Daoy (cell line): ENCODE measurements at places on chromosomes 7 and 10.

DNA sequence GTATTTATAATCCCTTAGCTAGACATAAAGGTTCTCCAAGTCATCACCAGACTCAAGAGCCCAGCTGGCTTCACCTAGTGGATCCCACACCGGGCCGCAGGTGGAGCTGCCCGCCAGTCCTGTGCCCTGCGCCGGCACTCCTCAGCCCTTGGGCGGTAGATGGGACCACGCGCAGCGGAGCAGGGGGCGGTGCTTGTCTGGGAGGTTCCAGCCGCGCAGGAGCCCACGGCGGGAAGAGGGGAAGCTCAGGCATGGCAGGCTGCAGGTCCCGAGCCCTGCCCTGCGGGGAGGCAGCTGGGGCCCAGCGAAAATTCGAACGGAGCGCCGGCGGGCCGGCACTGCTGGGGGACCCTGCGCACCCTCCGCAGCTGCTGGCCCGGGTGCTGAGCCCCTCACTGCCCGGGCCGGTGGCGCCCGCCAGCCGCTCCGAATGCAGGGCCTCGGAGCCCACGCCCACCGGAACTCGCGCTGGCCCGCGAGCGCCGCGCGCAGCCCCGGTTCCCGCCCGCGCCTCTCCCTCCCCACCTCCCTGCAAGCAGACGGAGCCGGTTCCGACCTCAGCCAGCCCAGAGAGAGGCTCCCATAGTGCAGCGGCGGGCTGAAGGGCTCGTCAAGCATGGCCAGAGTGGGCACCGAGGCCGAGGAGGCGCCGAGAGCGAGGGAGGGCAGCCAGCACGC is 675.6 kb downstream of the REEP3 start:
- no peak for DNase-seq

DNA sequence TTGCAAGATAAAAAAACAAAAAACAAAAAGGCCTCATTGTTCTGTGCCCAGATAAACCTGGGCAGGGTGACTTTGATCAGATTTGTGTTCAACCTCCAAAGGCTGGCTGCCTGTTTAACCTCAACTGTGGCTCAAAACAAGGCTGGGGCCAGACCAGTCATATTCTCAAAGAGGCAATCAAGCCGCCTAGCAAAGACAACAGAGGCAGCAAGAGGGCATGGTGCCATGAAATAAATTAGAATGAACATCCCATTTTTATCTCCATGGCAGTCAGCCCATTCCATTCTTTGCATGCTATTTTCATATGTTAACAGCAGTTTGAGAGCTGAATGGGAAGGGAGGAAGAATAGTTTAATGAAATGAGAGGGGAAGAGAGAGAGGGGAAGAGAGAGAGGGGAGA is 1150.3 kb downstream of the TYW1 start:
- no peak for DNase-seq

GRCh38 chr10:101028446-101029337 is 2.2 kb downstream of the PDZD7 start:
- DNase-seq: no peak

DNA sequence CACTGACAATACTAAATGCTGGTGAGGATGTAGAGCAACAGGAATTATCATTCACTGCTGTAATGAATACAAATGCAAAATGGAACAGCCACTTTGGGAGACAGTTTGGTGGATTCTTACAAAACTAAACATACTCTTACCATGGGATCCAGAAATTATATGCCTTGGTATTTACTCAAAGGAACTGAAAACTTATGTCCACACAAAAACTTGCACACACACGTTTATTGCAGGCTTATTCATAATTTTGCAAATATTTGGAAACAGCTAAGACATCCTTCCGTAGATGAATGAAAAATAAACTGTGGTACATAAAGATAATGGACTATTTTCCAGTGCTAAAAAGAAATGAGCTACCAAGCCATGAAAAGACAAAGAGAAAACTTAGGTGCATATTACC is 69.6 kb downstream of the SEM1 start:
- no peak for DNase-seq

DNA sequence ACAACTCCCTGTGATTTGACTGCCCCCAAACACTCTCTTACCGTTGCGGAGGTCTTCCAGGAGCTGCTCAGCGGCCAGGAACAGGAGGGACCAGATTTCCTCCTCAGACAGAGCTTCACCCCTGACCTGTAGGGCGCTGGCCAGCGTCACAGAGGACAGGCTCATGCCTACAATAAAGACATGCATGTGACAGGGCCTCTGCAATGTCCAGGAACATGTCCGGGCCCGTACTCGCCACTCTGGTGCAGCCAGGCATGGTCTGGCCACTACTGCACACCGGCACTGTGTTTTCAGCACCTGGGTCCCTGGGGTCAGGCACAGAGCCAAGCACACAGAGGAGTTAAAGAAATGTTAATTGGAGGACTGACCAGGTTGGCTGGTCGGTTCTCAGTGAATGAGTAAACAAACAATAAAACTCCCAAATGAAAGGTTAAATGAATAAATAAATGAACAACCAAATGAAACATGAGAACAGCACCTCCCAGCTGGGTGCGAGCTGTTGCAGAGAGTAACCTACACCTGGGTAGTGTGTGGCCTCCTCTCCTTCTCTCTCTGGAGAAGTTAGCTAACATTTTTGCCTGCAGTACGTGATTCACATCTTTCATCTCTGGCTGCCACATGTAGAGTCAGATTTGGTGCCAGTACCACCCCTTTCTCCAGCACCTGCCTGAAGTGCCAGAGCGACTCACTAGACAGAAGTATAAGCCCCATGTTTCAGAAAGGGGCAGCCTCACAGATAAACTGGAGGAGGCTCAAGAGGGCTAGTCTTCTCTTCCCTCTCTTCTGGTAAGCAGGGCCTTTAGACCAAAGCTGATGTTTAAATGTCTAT is 22.8 kb downstream of the FRMPD2 start:
- DNase-seq: no peak

DNA sequence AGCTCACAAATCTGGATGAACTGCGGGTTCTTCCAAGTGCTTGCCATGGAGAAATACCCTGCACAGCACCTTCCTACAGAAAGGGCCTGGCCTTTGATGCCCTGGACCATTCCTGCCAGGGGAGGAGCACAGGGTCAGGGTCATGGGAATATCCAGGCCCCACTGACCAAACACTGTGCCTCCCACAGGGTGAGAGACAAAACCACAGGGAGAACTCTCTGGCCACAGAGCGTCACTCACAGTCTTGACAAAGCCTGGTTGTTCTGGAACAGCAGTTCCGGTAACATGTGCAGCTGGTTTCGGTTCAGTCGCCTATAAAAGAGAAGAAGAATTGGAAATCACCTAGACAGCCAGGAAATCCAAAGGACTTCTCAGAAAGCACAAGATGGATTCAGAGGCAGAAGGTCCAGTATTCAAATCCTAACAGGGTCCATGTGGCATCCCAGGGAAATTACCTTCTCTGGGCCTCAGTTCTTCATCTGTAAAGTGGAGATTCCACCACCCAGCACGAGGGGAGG is 28.1 kb downstream of the SLIT1 start:
- DNase-seq: no peak
